ENCODE measurements at places on chromosomes 5 and 9. TPM values are rescaled to one million over a fixed set of nuclear protein-coding genes. Genes with fewer than 3 reads are reported as not detected.

DNA sequence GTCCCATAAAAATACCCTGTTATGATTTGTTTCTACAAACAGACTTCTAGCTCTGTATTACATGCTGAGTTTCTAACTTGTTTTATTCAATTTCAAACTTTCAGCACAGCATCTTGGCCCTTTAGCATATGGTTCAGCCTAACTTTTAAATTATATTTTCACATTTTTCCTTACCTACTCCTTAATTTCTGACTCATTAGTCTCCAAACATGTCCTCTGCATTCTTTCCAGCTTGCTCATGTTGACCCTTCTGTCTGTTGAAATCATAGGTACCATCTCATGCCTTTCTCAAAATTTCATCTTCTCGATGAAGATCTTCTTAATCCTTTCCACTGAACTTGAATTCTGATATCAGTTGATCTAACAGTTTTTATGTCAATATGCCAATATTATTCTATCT is 200.9 kb upstream of the RIOK2 start:
- no peak for DNase-seq

- no peak for DNase-seq
Measured at GRCh38 chr5:58926541-58926935, 343.7 kb downstream of the RAB3C start.

The LRRC8A gene
- total RNA-seq: 45.1 TPM

The PRUNE2 gene
- 1.9 TPM for total RNA-seq

GRCh38 chr5:172929371-172929838 is 29.8 kb upstream of the RPL26L1 start:
- no peak for DNase-seq
